ENCODE measurements at places on chromosomes 2 and 18. TPM values are rescaled to one million over a fixed set of nuclear protein-coding genes. Genes with fewer than 3 reads are reported as not detected.
A peak's percentile ranks its signal among the peaks of the same experiment; 100 is the strongest.

The DPP4 gene
- 23.3 TPM for total RNA-seq

GRCh38 chr18:10530852-10531251 is 5.0 kb downstream of the NAPG start:
- peak; percentile 82 for DNase-seq

The CNTNAP5 gene
- not detected for total RNA-seq

DNA sequence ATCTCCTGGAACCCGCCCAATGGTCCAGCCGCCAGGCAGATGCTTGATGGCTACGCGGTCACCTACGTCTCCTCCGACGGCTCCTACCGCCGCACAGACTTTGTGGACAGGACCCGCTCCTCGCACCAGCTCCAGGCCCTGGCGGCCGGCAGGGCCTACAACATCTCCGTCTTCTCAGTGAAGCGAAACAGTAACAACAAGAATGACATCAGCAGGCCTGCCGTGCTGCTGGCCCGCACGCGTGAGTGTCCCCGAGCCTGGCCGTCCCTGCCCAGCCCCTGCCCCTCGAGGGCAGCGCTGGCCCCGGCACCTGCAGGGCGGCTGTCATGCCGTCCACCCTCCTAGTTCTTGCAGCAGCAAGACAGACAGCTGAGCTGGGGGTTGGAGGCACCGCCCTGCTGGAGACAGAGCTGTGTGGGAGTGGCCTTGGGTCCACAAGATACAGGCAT is 36.7 kb downstream of the MTERF4 start:
- DNase-seq = no peak

GRCh38 chr2:184346338-184346862 is 251.9 kb upstream of the ZNF804A start:
- DNase-seq = peak; percentile 51

DNA sequence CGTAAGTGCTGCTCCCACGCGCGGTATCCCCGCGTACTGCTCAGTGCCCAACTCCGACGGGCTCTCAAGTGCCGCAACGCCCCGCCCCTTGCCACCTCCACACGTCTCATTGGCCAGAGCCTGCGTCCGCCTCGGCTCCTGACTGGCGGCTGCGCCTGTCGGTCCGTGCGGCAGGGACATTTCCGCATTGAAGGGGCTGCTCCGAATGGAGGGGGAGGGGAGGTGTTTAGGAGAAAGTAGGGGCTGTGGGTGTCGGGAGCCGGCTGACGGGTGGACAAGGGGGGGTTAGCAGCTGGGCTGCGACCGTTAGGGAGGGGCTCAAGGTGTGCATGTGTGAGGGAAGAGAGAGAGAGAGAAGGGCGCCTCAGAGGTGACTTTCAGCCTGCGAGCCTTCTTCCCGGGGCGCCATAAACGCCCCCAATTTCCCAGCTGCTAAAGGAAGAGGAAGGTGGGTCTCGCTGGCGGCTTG is 877 bp upstream of the UGP2 start:
- DNase-seq = peak; percentile 98

DNA sequence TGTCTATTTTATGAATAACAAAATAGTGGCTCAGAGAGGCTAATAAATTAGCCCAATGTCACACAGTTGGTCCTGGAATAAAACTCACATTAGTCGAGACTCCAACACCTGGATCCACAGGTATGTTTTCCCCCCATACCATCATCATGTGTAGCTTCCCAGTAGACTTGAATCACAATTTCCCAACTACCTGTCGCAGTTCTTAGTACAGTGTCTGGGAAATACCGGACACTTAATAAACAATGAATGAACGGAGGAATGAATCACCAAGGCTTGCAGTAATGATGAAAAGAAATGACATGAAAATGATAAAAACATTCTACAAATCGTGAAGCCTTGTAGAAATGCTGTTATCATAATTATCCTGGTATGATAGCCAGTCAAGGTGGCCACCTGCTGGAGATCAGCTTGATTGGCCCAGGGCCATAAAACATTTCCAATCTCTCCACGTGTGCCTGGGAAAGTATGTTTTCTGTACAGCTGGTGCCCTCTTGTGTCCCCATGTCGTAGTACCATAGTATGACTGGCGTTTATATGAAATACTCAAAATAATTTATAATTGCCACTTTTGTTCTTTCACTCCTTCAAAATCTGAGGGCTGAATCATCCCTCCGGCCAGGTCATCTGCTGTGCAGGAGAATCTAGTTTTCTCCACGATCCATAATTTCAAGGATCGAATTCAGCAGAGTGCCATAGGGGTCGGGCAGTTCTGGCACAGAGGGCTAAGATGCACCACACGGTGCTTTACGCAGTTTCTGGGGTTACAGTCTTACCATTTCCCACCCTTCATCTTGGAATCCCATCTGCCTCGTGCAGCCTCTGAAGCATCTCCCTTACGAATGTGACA is 95.4 kb downstream of the LAMA1 start:
- peak; percentile 92 for DNase-seq

GRCh38 chr18:7207366-7207915 is 23.4 kb upstream of the LRRC30 start:
- DNase-seq = no peak

GRCh38 chr2:148540022-148540421 is 104.5 kb upstream of the EPC2 start:
- DNase-seq = no peak

DNA sequence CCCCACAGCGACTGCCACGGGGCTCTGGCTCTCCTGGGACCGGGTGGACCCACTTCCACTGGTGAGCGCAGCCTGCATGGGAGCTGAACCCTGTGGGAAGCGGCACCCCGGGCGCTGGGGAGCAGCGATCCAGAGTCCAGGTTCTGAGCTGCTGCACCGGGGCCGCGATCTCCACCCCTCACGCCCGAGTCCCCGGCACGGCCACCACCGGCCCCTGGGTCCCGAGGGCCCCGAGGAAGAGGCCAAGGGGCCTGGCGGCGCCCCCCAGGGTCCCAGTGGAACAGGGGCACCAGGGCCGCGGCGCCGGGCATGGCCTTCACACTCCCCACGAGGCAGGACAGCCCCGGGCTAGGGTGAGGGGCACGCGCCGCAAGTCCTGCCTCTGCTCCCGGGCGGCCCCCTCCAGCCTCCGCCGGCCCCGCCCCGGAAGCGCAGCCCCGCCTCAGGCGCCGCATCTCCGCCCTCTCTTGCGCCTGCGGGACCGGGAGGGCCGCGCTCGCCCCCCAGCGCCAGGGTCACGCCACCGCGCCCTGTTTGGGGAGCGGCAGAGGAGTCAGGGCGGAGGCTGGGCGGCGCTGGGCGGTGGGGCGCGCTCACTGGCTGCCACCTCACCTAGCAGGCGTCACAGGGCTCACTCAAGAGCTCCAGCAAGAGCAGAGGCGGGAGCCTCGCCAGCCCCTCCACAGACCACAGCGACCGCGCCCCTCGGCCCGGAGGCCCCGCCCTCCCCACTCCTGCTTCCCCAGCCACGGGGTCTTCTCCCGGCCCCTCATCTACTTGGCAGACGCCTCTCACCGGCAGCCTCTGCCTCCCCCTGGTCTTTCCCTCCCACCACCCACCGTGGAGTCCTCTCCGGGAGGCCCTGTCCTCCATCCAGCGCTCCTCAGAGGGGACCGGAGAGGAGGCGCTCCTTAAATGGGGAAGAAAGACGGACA is 26.8 kb downstream of the THAP4 start:
- no peak for DNase-seq

DNA sequence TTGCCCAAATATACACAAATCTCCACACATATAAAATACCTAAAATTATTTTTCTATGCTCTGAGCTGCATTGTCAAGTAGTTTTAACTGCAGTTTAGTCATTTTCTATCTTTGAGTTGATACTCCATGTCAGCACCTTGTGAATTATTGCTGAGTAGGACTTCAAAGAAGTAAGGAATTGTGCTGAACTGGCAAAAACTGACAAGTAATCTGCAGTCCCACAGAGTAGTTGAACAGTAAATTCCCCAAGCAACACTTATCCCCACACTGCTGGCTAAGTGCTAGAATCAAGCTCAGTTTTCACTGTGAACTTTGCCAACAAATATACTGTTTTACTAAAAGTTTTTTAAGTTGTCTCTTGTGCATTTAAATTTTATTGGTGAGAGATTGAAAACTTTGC is 141.8 kb upstream of the ST6GAL2 start:
- no peak for DNase-seq

GRCh38 chr2:183242937-183243336 is 118.7 kb downstream of the NUP35 start:
- peak; percentile 43 for DNase-seq

DNA sequence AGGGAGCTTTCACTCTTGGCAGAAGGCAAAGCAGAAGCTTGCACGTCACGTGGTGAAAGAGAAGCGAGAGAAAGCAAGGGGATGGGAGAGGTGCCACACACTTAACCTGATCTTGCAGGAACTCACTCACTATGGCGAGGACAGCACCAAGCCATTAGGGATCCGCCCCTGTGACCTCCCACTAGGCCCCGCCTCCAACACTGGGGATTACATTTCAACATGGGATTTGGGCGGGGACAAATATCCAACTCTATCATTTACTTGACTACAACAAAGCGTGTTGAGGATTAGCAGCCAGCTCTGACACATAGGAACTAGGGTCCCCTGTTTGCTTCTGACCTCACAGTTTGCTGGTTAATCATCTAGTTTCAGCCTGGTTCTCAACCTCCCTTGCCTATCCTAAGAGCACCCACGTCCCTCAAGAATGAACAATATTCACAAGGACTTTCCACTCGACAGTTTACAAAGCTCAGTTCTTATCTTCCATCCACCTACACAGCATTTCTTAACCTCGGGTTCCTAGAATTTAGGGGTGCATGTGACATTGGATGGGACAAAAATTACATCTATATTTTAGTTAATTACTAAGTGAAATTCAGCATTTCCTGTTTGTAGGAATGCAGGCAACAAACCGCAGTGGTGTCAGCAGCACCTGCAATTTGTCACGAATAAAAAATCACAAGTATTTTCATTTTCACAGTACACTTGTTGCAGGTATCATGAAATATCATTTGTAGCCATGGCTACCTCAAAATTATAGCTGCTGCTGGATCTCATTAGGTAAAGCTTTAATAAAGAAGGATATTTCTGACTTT is 36.0 kb downstream of the LBH start:
- no peak for DNase-seq

DNA sequence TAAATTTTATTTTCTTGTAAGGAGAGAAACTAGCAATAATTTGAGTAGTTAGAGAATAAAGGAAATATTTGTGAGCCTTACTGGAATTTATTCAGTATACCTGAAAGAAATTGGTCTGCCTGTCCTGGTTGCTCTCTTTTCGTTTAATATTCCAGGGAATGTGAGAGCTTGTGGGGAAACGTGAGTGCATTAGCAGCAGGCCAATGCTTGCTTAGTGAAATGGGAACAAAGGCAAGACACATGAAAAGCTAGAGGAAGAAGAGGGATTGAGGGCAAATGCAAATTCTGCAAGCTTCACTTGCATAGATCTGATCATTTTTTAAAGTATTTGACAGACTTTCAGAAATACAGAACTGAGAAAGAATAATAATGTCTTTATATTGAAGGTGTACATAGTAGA is 111.0 kb downstream of the ERBB4 start:
- DNase-seq = no peak

The FECH gene
- total RNA-seq = 136 TPM

GRCh38 chr2:152890736-152891135 is 172.3 kb downstream of the ARL6IP6 start:
- no peak for DNase-seq

GRCh38 chr18:59085126-59085794 is 54.4 kb upstream of the SEC11C start:
- DNase-seq = no peak

The CCDC141 gene
- total RNA-seq = 0.40 TPM

- no peak for DNase-seq
These were observed 76.7 kb downstream of the PTGR3 start for GRCh38 chr18:75132098-75132870.

- DNase-seq = peak; percentile 93
These were observed 4.5 kb upstream of the TOGARAM2 start for GRCh38 chr2:28976584-28976983.

The DLX2 gene
- total RNA-seq = 0.29 TPM

- DNase-seq = peak; percentile 31
These were observed 980 bp upstream of the SPTBN1 start for GRCh38 chr2:54455131-54455562.

DNA sequence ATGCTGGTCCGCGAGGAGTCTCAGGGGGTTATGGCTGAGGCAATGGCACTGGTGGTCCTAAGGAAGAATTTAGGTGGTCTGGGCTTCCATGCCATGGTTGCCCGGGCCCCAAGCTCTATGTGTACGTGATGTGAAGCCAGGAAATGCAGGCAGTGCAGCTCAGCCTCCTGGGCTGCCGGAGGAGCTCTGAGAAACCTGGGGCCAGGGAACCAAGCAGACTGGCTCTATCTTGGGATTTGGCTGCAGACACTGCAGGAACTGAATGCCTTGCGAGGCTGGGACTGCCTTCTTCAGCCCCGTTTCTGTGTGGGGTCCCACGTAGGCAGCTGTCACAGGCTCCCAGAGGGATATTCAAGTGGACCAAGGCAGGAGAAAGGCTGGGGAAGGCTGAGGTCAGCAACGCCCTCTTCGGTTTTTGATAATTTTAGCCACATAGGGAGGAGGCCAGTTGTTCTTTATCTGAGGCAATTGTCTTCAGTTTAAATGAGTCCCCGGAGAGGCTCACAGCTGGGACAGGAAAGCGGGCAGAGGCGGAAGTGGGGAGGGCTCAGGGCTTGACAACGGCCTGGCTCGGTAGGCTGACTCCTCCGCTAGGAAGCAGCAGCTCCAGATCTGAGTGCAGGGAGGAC is 77.7 kb downstream of the RHOB start:
- no peak for DNase-seq

The STARD7 gene
- 169 TPM for total RNA-seq

The PLA2R1 gene
- 3.4 TPM for total RNA-seq

DNA sequence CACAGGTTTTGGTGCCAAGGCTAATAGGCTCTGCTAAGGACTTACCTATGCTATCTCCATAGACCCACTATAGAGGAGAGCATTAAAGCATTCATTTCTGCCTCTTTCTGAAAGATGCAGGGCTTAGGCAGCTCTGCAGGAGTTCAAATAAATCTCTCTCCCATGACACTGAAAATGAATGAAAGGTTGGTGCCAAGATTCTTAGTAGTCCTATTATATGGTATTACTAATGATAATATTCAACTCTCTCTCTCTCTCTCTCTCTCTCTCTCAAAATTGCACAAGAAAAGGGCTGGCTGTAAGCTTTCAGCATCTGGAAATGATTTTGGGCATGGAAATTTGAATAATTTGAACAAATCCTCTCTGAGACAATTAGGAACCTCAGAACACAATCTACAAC is 433.7 kb downstream of the MBD2 start:
- no peak for DNase-seq

DNA sequence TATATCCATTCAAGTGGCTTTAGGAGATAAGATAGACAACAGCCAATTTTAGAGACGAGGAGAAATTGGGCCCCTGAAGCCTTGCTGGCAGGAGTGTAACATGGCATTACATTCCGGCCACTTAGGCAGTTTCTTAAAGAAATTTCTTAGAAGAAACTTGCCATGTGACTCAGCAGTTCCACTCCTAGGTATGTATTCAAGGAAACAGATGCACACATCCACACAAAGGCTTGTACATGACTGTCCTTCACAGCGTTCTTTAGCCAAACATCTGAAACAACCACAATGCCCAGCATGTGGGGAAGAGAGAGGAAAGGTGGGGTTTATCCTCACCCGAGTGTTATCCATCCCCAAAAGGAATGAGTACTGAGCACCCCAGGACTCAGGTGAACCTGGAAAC is 107.1 kb downstream of the NFATC1 start:
- peak; percentile 4 for DNase-seq
